Body of pancreas (tissue), 4 donors: ENCODE measurements at places on chromosomes 13 and 19. TPM values are rescaled to one million over a fixed set of nuclear protein-coding genes. Genes with fewer than 3 reads are reported as not detected.

The SLC25A23 gene
- 49.3 TPM for total RNA-seq

The TEX26 gene
- not detected for total RNA-seq

The CYP4F2 gene
- not detected for total RNA-seq

The IGSF23 gene
- total RNA-seq: not detected

The GPR42 gene
- not detected for total RNA-seq
